ENCODE measurements at places on chromosomes 12 and 14. TPM values are rescaled to one million over a fixed set of nuclear protein-coding genes. Genes with fewer than 3 reads are reported as not detected.

DNA sequence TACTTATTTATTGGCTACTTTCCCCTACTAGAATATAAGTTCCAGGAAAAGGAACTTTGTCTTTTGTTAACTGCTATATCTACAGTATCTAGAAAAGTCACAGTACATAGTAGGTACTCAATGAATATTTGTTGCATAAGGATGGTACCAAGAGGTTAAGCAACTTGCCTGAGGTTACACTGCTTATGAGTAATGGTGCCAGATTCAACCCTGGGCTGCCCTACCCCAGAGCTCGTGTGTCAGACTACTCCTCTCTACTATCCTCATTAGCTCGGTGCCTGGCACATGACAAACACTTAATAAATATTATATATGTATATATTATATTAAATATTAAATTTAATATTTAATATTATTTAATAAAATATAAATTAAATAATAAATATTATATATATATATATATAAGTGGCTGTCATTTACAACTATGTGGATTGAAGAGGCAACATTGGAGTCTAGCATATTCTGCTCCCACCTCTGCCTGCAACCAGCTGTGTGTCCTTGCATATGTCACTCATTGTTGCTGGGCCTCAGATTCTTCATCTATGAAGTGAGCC lies 25.4 kb downstream of the UTP20 start:
- no peak for DNase-seq

RBMS2 gene
- 15.6 TPM for total RNA-seq

LMNTD1 gene
- not detected for total RNA-seq

DNA sequence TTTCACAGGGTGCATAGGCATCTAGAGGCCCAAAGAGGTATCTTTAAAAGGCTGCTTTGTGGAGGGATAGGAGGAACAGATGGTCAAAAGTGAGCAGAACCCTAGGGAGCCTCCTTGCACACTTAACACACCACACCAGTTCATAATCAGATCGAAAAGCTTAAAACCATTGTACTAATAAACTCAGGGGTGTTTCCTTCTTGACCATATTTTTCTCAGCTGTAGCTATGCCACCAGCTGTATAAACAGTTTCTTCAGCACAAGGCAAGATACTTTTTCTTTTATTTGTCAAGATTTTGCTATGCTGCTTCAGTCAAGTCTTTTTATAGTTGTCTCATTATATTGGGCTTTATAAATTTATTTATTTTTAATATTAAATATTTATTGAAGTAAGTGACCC lies 88.7 kb downstream of the RIC8B start:
- no peak for DNase-seq
